ENCODE measurements at places on chromosomes 3 and 15.

- no peak for DNase-seq
Observed at GRCh38 chr3:70882104-70882503, 569.7 kb upstream of the MDFIC2 start.

GRCh38 chr3:39101022-39101689, 6.3 kb downstream of the GORASP1 start:
- DNase-seq: peak; percentile 38

GRCh38 chr3:115982629-115983028, 359.3 kb downstream of the GAP43 start:
- DNase-seq: no peak

- no peak for DNase-seq
Observed at GRCh38 chr3:168545591-168545990, 449.9 kb upstream of the GOLIM4 start.

- DNase-seq: no peak
Observed at GRCh38 chr3:117272274-117272673, 562.7 kb downstream of the TUSC7 start.

DNA sequence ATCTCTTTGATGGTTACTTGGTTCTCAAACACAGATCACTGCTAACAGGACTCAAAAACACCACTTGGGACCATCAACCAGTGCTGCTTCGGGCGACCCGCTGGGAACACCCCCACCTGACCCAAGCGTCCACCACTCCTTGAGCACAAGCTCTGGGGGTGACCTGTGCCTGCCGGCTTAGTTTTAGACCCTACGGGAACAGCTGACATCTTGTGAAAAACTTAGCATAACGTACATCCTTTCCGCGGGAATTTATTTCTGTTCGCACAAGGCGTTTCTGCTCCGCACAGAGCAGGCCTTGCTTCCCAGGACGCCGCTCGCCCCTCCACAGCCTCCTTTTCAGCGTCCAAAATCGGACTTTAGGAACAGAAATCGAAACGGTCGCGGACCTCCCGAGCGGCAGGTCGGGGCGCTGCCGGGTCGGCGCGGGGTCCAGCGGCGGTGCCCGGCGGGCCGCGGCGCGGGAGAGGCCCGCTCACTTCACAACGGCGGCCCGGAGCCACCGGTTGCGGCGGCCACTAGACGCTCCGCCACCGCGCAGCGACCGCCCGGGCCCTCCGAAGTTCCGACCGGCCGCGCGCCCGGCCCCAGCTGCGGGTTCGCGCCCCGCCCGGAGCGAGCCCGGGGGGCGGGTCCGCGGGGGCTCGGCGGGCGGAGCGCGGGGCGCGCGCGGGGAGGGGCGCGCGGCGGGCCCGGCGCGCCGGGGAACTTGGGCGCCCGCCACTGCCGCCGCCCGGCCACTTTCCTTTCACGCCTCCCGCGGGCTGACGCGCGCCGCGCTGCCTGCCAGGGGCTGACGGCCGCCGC, 959 bp downstream of the SFMBT1 start:
- DNase-seq: peak; percentile 24

GRCh38 chr15:25244731-25245585, 193.9 kb downstream of the UBE3A start:
- no peak for DNase-seq

DNA sequence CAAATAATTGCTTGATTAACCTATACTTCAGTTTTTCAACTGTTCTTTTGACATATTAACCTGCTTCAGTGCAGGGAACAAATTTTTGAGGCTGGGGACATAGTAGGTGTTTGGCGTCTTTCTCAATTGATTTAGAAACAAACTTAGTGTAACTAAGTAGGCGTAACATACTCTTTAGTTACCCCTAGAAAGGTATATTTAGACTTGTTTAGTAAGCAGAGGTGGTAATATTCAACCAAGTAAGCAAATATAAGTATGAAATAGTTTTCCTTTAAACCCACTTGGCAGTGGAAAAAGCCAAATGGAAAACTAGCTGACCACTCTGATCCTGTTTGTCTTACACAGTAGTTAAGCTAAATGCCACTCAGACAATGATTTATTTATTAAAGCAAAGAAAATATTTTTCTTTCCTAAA, 113.2 kb downstream of the MBNL1 start:
- no peak for DNase-seq

GRCh38 chr3:106130384-106131198, 261.8 kb upstream of the CBLB start:
- no peak for DNase-seq

- DNase-seq: no peak
Observed at GRCh38 chr3:100083209-100083608, 31.1 kb downstream of the FILIP1L start.
